ENCODE measurements at places on chromosomes 3 and 15.

GRCh38 chr3:13548696-13549622, at the start of gene FBLN2:
FBLN2 (plus strand) TSS chr3:13549125; CDS start chr3:13570356, 21,231 bp downstream.
- no peak for DNase-seq

DNA sequence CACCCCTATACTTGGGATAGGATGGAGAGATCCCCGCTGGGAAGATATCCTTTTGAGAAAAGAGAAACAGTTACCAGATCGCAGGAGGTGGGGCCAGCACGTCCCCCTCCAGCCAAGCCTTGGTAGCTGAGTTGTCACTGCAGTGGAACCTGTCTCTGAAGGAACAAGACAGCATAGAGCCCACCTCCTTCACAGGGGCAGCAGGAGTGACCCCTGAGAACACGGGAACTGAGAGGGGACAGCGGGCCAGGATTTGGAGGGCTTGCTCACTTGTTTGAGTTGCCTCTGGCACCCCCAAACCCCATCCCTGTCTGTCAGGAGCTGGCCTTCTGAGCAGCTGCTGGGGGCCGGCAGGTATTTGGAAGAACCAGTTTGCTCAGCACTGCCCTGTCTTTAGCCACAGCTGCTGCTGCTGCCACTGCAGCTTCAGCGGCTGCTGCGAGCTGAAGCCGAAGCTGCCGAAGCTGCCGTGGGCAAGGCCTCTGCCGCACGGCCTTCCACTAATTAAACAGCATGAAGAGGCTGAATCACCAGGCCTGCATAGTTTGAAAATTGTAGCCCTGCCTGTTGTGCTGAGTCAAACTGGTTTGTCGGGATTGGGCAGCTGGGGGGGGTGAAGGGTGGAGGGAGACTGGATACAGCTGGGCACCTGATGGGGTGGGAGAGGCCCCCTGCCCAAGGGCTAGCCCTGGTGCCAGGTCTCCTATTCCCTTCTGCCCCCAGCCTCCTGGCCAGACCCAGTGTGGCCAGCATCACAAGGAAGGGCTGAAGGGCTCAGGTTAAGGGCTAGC, 4.0 kb downstream of the EPHB3 start:
- DNase-seq, result no peak

DNA sequence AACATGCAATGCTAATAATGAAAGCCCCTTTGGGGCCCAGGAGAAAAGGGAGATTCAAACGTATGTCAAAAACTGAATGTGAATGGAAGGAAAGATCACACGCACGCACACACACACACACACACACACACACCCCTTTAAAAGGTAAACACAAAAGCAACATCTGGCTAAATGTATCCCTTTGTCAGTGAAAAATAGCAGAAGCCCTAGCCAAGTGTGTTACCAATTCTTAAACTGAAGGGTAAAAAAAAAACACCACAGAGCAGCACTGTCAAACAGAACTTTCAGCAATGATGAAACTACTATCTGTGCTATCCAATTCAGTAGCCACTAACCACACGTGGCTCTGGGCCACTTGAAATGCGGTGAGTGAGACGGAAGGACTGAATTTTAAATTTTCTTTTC, 4.9 kb downstream of the RFTN1 start:
- DNase-seq, result no peak

GRCh38 chr3:59709702-59710553, 660.1 kb upstream of the CFAP20DC start:
- DNase-seq, result no peak

- no peak for DNase-seq
These were observed 676 bp downstream of the GP9 start for GRCh38 chr3:129061023-129061887.

All from NCI-H1694 treated with DMSO at 0.1 percent for 48 hours (cell line).